ENCODE measurements at places on chromosomes 4 and X. TPM values are rescaled to one million over a fixed set of nuclear protein-coding genes. Genes with fewer than 3 reads are reported as not detected.

The TLR2 gene
- 102 TPM for total RNA-seq

The CLDN22 gene
- not detected for total RNA-seq

The TEX13B gene
- not detected for total RNA-seq

The TLR1 gene
- total RNA-seq, result 35.3 TPM

DNA sequence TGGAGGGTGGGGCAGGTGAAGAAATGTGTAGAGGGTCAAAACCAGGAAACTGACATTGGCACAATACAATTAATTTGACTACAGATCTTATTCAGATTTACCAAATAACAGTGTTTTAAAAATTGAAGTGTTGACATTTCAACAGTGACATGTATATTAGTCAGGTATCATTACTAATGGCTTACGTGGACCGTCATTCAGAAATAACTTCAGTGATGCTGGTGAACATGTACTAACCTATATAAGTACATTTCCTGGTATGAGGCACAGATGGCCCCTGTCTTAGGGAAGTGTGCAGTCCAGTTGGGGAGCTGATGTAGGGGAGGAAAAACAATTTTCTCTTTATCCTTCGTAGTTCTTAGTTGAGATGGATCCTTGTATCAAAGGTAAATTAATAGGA, 22.3 kb upstream of the MAOA start:
- DNase-seq, result no peak
- H3K27me3 ChIP-seq, result no peaks in the 10 kb centered on the region
- no peak overlapping the region for H3K4me3 ChIP-seq
- no peak overlapping the region for H3K27ac ChIP-seq
- no peaks in the 10 kb centered on the region for H3K4me1 ChIP-seq

DNA sequence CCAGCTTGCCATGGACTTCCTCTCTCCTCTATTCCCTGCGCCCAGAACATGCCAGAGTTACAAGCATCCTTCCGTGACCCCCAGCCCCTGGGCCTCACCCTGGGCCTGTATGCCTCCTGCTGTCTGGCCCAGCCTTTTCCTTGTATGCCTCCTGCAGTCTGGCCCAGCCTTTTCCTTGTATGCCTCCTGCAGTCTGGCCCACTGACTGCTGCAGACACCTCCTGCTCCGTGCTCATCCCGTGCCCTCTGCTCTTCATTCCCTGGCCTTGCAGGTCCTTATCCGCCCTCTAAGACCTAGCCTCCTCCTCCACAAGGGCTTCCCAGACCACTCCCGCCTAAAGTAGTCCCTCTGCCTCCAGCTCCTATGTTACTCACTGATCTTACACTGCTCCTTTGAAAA, 44.2 kb downstream of the IRF2 start:
- H3K4me1 ChIP-seq, result peaks cover 48% of the 10 kb centered on the region
- no peak overlapping the region for H3K4me3 ChIP-seq
- no peaks in the 10 kb centered on the region for H3K27me3 ChIP-seq
- H3K36me3 ChIP-seq, result peaks cover 38% of the 10 kb centered on the region

- no peak overlapping the region for H3K4me3 ChIP-seq
- no peak for DNase-seq
- H3K27ac ChIP-seq, result no peak overlapping the region
- H3K36me3 ChIP-seq, result no peaks in the 10 kb centered on the region
These were observed 7.9 kb upstream of the SLC25A43 start for GRCh38 chrX:119391279-119391678.

GRCh38 chrX:148784137-148784536, 283.7 kb downstream of the AFF2 start:
- no peaks in the 10 kb centered on the region for H3K4me1 ChIP-seq
- H3K36me3 ChIP-seq, result no peaks in the 10 kb centered on the region
- no peak for DNase-seq
- H3K4me3 ChIP-seq, result no peak overlapping the region

- no peaks in the 10 kb centered on the region for H3K27me3 ChIP-seq
- H3K36me3 ChIP-seq, result no peaks in the 10 kb centered on the region
- no peaks in the 10 kb centered on the region for H3K4me1 ChIP-seq
- DNase-seq, result no peak
- H3K4me3 ChIP-seq, result no peak overlapping the region
These were observed 14.6 kb upstream of the NDST4 start for GRCh38 chr4:115128037-115128436.

- DNase-seq, result no peak
- no peaks in the 10 kb centered on the region for H3K27me3 ChIP-seq
- H3K36me3 ChIP-seq, result no peaks in the 10 kb centered on the region
- H3K27ac ChIP-seq, result no peak overlapping the region
- no peaks in the 10 kb centered on the region for H3K4me1 ChIP-seq
These were observed 58.3 kb downstream of the TMEM144 start for GRCh38 chr4:158268553-158268952.

GRCh38 chr4:25667931-25668557, 12.4 kb downstream of the SLC34A2 start:
- no peak overlapping the region for H3K4me3 ChIP-seq
- no peak for DNase-seq
- no peaks in the 10 kb centered on the region for H3K27me3 ChIP-seq
- no peaks in the 10 kb centered on the region for H3K4me1 ChIP-seq
- H3K27ac ChIP-seq, result peak overlapping the region; percentile 24

- H3K4me1 ChIP-seq, result no peaks in the 10 kb centered on the region
- H3K27ac ChIP-seq, result no peak overlapping the region
- H3K27me3 ChIP-seq, result no peaks in the 10 kb centered on the region
- H3K4me3 ChIP-seq, result no peak overlapping the region
- peak; percentile 75 for DNase-seq
- H3K36me3 ChIP-seq, result no peaks in the 10 kb centered on the region
These were observed 23.5 kb upstream of the SOWAHD start for GRCh38 chrX:119734897-119735339.

- peak; percentile 47 for DNase-seq
- H3K4me3 ChIP-seq, result no peak overlapping the region
- peak overlapping the region; percentile 5 for H3K27ac ChIP-seq
- no peaks in the 10 kb centered on the region for H3K27me3 ChIP-seq
- no peaks in the 10 kb centered on the region for H3K4me1 ChIP-seq
- H3K36me3 ChIP-seq, result no peaks in the 10 kb centered on the region
These were observed 2.3 kb downstream of the ODAM start for GRCh38 chr4:70197842-70198241.

DNA sequence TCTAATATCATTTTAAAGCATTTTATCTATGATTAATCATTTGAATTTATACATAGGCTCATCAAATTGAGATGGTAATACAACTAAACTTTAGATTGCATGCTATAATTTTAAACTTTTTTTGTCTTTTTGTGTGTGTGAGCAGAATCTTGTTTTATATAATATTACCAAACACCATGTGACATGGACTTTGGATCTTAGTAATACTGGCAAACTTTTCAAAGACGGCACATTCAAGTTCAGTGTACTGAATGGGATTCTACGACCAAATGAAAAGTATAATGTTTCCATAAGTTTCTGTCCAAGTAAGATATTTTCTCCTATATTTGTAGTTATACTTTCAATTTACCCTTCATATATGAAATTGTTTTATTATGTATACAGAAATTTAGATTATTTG, 116.0 kb downstream of the CFAP47 start:
- H3K36me3 ChIP-seq, result no peaks in the 10 kb centered on the region
- DNase-seq, result no peak
- no peak overlapping the region for H3K27ac ChIP-seq
- H3K4me1 ChIP-seq, result no peaks in the 10 kb centered on the region
- H3K4me3 ChIP-seq, result no peak overlapping the region

GRCh38 chrX:129494887-129495286, 28.4 kb downstream of the SMARCA1 start:
- no peak for DNase-seq
- H3K27ac ChIP-seq, result no peak overlapping the region
- no peaks in the 10 kb centered on the region for H3K27me3 ChIP-seq
- no peaks in the 10 kb centered on the region for H3K4me1 ChIP-seq

GRCh38 chrX:83469551-83469950, 38.5 kb upstream of the POU3F4 start:
- H3K27me3 ChIP-seq, result no peaks in the 10 kb centered on the region
- no peak for DNase-seq
- no peaks in the 10 kb centered on the region for H3K36me3 ChIP-seq
- H3K4me1 ChIP-seq, result no peaks in the 10 kb centered on the region
- H3K27ac ChIP-seq, result no peak overlapping the region
- no peak overlapping the region for H3K4me3 ChIP-seq

GRCh38 chr4:183444214-183445096, at the start of gene CDKN2AIP:
CDKN2AIP (plus strand) TSS chr4:183444636; CDS start chr4:183444798, 162 bp downstream.
- peak; percentile 96 for DNase-seq
- H3K4me3 ChIP-seq, result peak within 1 kb of the TSS; percentile 93
- no peaks in the 10 kb centered on the region for H3K27me3 ChIP-seq

DNA sequence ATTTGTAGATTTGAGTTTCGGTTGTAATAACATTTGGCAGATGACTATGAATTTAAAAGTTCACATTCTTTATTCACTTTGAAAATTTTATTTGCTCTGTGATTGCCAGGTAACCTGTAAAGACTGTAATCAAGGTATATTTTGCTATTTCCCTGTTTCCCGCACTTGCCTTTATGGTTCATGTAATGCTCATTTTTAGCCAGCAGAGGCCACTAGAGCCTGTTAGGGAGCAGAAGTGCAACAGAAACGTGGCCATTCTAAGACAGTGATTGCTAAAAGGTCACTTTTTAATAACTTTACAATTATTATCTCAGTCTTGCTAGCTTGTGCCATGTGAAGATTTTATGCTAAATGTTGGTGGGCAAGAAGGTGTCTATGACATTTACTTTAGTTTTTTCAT, 12.4 kb downstream of the YIPF6 start:
- no peaks in the 10 kb centered on the region for H3K27me3 ChIP-seq
- no peak for DNase-seq
- H3K4me3 ChIP-seq, result no peak overlapping the region
- no peak overlapping the region for H3K27ac ChIP-seq
- H3K36me3 ChIP-seq, result peaks cover 52% of the 10 kb centered on the region

DNA sequence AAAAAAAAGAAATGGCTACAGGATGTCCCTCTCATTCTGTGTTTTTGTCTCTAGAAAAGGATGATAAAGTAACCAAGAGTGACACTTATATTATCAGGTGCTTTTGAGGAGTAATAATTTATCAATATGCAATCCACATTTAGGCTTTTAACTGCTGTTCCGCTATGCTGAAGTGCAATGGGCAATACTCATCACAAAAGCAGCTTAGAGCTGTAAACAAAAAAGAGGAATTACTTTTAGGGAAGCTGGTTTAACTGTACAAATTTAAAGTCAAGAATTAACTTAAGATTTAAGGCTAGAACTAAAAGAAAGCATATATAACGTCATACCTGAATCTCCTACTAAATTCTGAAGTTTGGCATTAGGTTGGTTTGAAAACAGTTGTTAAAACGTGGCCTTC, 93.5 kb upstream of the DDX3X start:
- no peak for DNase-seq
- H3K27ac ChIP-seq, result no peak overlapping the region
- H3K4me1 ChIP-seq, result no peaks in the 10 kb centered on the region
- no peak overlapping the region for H3K4me3 ChIP-seq

- H3K27me3 ChIP-seq, result peaks cover 28% of the 10 kb centered on the region
- H3K27ac ChIP-seq, result no peak overlapping the region
- peak; percentile 18 for DNase-seq
- no peaks in the 10 kb centered on the region for H3K36me3 ChIP-seq
- peaks cover 38% of the 10 kb centered on the region for H3K4me1 ChIP-seq
These were observed 34.3 kb downstream of the FGFRL1 start for GRCh38 chr4:1045595-1046201.
